ENCODE measurements at places on chromosomes 1 and 21. TPM values are rescaled to one million over a fixed set of nuclear protein-coding genes. Genes with fewer than 3 reads are reported as not detected.

The ZFP69B gene
- total RNA-seq: 23.8 TPM

The DDR2 gene
- 8.5 TPM for total RNA-seq

The KRTAP19-1 gene
- total RNA-seq: not detected

The GPR25 gene
- total RNA-seq: not detected

The ZNF678 gene
- 72.9 TPM for total RNA-seq

The FAM177B gene
- total RNA-seq: not detected

The AKR7A2 gene
- total RNA-seq: 29.4 TPM

The C8A gene
- total RNA-seq: not detected

The SLC44A5 gene
- total RNA-seq: 219 TPM

The AIM2 gene
- total RNA-seq: 19.7 TPM

The IL24 gene
- not detected for total RNA-seq

The GNG12 gene
- 20.7 TPM for total RNA-seq

The PWP2 gene
- total RNA-seq: 8.1 TPM

The VSIG8 gene
- 0.31 TPM for total RNA-seq

The BMP8B gene
- 0.63 TPM for total RNA-seq

The ITGB2 gene
- total RNA-seq: 8.5 TPM

The KCNE2 gene
- total RNA-seq: not detected

The RGS4 gene
- 2.2 TPM for total RNA-seq

The RSPO1 gene
- total RNA-seq: not detected

The PRRX1 gene
- 2.2 TPM for total RNA-seq

The IGSF9 gene
- total RNA-seq: 10.6 TPM

The GBP5 gene
- not detected for total RNA-seq

The FCRLA gene
- not detected for total RNA-seq

The PTPRF gene
- total RNA-seq: 73.2 TPM

The CFHR3 gene
- total RNA-seq: not detected

The PRR9 gene
- not detected for total RNA-seq

Measured in parietal lobe (tissue), 2 donors.